IPS DF 6.9 (cell line): ENCODE measurements at places on chromosomes 2 and 18.

DNA sequence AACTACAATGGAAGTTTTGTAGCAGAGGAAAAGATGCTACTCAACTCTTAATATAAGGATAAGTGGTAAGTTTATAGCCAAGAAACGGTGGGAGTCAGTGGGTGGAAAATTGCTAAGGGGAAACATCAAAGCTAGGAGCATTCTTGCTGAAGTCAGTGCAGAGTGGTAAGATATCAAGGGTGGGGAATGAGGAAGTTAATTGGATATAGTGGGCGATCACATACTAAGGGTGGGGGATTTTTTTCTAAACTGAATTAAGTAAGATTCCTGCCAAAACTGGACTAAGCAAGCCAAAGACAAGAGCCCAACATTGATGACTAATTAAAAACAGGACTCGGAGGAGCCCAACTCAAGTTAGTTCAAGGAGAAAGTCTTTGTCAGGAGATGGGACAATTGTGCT, 525.4 kb downstream of the CCDC85A start:
- no peak for DNase-seq

GRCh38 chr2:54979321-54980044, 70.8 kb downstream of the RTN4 start:
- no peak for DNase-seq

DNA sequence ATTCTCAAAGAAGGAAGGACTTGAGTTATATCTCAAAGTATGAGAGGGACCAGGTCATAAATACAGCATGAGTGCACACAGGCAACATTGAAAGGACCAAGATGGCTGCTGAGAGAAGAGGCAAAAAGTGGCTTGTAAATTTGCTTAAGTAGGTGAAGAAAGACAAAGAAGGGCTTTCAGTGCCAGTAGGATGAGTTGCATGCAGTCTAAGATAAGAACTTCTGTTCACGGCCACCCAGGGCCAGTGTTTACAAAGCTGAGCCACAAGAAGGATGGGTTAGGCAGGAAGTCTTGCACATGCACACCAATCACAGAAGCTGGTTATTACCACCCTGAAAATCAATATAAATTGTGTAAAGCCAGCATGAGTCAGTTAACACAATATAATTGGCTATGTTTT, 3.1 kb upstream of the ABCB11 start:
- no peak for DNase-seq

DNA sequence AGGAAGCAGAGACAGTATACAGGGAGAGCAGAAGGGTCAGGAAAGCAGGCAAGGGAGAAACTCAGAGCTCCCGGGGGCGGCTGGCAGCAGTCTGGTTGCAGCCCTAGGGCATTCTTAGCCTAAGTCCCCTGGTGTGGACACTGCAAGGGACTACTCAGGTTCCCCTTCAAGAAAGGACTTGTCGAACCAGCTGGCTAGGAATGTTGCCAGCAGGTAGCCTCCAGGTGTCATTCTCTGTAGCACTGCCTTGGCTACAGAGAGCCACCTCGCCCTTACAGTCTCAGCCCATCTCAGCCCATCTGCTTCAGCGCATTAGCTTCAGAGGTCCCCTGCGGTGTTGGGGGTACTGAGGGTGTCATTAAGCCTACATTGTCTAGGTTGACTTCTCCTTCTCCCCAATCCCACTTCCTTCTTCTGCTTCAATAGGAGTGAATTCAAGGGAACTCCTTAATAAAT, 11.3 kb upstream of the TMSB10 start:
- no peak for DNase-seq

DNA sequence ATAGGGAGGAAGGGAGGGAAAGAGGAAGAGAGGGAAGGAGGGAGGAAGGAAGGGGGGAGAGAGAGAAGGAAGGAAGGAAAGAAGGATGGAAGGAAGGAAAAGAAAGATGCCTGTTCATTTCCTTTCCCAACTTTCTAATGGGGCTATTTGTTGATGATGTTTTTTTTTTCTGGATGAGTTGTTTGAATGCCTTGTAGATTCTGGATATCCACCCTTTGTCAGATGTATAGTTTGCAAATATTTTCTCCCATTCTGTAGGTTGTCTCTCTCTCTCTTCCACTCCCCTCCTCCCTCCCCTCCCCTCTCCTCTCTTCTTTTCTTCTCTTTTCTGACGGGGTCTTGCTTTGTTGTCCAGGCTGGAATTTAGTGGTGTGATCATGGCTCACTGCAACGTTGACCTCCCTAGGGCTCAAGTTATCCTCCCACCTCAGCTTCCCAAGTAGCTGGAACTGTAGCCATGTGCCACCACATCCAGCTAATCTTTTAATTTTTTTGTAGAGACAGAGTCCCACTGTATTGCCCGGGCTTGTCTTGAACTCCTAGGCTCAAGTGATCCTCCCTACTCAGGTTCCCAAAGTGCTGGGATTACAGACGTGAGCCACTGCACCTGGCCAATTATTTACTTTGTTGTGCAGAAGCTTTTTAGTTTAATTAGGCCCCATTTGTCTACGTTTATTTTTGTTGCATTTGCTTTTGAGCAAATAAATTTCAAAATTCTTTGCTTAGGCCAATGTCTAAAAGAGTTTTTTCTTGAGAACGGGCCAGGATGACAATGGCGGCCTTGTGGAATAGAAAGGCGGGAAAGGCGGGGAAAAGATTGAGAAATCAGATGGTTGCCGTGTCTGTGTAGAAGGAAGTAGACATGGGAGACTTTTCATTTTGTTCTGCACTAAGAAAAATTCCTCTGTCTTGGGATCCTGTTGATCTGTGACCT, 57.3 kb upstream of the FAM117B start:
- no peak for DNase-seq

GRCh38 chr2:63846487-63846886, 4.8 kb downstream of the UGP2 start:
- DNase-seq: no peak

GRCh38 chr2:123894167-123894566, 130.9 kb upstream of the CNTNAP5 start:
- no peak for DNase-seq

GRCh38 chr2:144102386-144102785, 417.5 kb downstream of the ZEB2 start:
- no peak for DNase-seq

DNA sequence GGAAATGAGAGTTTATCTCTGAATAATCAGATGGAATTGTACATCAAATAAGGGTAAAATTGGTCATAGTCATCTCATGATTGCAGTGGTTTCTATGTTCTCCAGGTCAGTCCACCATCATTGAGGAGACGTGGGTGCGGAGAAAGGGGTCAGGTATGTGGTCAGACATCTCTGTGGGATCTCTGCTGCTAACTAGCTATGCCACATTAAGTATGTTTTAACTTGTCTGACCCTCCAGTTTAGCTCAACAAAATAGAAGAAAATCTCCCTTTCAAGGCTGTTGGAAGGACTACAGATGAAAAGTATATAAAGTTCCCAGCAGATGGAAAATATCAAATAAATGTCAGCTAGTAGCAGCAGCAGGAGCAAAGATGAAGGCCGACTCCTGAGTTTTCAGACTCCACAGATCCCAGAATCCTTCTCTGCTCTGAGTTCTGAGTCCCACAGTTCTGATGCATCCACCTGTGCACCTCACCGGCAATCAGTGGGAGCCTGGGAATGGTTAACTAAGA, 106.6 kb upstream of the CYP1B1 start:
- DNase-seq: no peak

- DNase-seq: no peak
These were observed 852 bp downstream of the POLI start for GRCh38 chr18:54269893-54270844.

- no peak for DNase-seq
These were observed 85.5 kb downstream of the SCN1A start for GRCh38 chr2:166042356-166042755.
